ENCODE measurements at places on chromosomes 1 and 21. TPM values are rescaled to one million over a fixed set of nuclear protein-coding genes. Genes with fewer than 3 reads are reported as not detected.

The G0S2 gene
- total RNA-seq: 19.7 TPM

The SLC2A5 gene
- 0.14 TPM for total RNA-seq

The TMEM52 gene
- total RNA-seq: 1.8 TPM

The TRIM58 gene
- total RNA-seq: not detected

The KCND3 gene
- 0.10 TPM for total RNA-seq

The SYT2 gene
- total RNA-seq: 0.03 TPM

The SPATA21 gene
- total RNA-seq: not detected
